ENCODE measurements at places on chromosomes 3 and 15. TPM values are rescaled to one million over a fixed set of nuclear protein-coding genes. Genes with fewer than 3 reads are reported as not detected.
A peak's percentile ranks its signal among the peaks of the same experiment; 100 is the strongest.

DNA sequence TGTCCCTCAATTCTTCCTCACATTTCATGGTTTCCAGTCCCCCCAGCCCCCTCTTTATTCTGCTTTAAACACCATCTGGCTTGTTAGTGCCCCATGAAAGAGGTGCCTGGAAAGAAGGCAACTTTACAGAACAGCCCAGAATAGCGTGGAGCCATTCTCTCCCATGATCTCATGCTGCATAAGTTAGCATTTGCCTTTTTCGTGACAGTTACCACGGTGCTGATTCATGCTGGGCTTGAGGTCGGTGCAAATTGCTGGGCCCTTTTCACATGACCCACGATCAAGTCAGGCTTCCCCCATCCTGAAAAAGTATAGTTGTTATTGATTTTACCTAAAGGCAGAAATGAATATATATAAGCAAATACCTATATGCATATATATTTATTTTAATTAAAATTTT is 29.6 kb downstream of the SQOR start:
- DNase-seq: no peak

DNA sequence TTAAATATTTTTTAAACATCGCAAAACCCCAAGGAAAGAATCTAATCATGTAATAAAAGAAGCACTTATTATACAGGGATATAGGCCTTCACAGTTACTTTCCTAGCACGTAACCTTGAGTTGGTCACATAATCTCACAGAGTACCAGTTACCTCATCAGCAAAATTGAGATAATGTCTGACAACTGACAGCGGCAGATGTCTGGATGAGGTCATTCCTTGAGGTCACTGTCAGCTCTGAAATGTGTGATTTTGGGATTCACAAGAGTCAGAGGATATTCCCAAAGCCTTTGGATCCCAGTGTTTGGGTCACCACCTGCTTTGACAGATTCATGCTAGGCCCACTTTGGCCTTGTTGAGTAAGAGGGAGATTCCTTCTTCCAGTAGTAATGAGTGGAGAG is 151.4 kb upstream of the SEMA6D start:
- DNase-seq: no peak

ZBED2 gene
- total RNA-seq: 0.35 TPM

DNA sequence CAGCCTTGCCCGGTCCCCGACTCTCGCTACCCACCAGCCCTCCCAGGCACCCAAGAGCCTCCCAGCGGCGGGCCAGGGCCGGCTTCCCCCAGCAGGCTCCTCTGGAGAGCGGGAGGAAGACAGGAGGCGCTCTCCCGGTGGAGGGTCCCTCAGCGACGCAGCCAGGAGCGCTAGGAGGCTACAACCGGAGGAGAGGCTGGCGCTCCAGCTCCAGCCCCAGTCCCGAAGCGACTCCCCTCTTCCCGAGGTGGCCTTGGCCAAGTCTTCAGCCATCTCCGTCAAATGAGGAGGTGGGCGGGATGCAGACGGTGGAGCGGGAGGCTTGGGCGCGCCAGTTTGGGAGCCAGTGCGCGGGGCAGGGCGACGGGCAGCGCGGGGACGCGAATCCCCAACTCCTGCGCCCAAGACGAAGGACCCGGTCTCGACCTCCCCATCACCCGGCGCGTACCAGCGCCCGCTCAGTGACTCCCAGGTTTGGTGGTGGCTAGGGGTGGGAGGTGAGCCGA is 722 bp downstream of the CHRNA3 start:
- no peak for DNase-seq

CELF6 gene
- not detected for total RNA-seq

SLC28A1 gene
- total RNA-seq: 1.1 TPM

DNA sequence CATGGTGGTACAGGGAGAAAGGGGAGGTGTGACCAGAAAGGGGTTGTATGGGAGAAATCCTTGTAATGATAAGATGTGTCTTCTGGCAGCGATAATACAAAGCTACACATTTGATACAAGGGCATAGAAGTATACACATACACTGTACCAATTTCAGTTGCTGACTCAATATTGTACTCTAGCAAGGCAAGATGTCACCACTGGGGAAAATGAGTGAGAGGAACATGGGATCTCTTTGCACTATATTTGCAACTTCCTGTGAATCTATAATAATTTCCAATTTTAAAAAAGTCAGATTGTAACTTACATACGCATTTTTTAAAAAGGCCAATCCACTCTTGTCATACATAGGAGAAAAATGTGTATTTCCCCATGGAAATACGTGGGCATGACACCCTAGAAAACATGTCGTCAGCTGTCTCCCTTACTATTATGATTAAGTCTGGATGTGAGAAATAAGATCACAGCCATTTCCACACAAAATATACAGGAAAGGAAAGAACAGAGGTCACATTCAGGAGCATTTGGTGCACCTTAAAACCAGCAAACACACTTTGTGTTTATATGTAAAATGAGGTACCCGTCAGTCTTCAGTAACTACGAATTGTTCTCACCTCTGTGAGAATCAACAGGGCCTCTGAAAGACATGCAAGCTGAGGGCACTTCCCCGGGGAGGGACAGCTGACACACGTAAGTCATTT is 22.9 kb downstream of the PRR23E start:
- no peak for DNase-seq

- peak; percentile 36 for DNase-seq
Measured at GRCh38 chr3:154126651-154127050, 5.5 kb downstream of the ARHGEF26 start.

- DNase-seq: no peak
Measured at GRCh38 chr15:50082066-50082465, 37.0 kb downstream of the ATP8B4 start.

ABI3BP gene
- 31.6 TPM for total RNA-seq

DNA sequence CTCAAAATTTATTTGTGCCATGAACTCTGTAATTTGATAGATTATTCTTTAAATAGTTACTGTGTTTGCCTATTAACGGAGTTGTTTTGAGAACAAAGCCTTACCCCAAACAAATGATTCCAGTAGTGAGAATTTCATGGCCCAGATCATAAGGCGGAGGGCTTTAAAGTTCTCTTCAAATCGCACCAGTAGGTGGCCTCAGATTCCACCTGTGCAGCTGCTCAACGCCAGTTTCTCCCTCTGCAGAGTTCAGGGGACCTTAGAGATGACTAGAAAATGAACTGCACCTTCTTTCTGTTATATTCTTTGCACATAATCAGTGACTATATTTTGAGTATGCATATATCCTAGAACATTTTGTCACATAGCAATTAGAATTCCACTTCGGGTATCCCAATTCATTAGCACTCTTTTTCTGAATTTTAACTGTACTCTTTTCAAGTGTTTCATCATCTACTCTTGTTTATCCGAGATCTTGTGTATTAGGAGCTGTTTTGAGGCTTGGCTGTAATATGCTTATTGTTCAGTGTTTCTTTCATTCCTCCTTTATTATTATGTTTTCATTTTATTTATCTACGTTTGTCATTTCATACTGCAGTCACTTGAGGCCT is 232.6 kb upstream of the CHRM5 start:
- DNase-seq: peak; percentile 67

DNA sequence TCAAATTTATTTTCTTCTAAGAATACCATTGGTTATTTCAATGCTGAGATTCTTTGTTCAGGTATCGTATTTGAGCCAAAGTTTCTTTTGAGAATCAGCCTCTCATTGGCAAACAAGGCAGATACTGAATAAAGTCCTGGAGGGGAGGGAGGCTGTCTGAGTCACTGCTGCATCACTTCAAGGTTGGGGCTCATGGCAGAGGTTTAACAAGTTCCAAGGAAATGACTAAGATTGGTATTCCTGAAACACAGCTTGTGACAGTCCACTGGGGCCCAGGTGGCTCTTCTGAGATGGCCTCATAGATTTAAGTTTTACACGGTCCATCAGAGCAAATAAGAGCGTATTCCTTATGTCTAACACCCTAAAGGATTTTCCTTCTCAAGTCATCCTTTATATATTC is 213.8 kb upstream of the STAC start:
- DNase-seq: peak; percentile 97

- no peak for DNase-seq
Measured at GRCh38 chr3:12869035-12869621, 27.8 kb upstream of the RPL32 start.

P2RY12 gene
- not detected for total RNA-seq

DNA sequence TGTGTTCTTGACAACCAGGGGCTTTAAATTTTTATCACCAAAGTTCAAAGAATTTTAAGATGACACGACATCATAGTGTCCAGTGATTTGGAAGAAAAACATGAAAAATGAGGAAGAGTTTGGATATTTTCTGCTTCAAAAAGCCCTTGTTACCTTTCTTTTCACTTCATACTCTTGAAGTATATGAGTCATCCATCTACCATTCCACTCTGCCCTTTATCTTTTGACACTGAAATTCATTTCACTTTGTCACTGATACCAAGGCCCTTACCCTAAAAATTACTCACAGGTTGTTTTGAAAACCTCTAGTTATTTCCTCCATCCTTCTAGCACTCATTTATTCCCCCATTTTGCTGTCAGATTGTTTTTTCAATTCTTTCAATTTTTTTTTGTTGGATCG is 42.7 kb downstream of the OR5H15 start:
- DNase-seq: no peak

GRCh38 chr3:183094711-183095110 is 4.6 kb downstream of the MCCC1 start:
- DNase-seq: peak; percentile 85

GRCh38 chr3:126911162-126912026 is 71.5 kb upstream of the PLXNA1 start:
- DNase-seq: peak; percentile 95

- peak; percentile 89 for DNase-seq
Measured at GRCh38 chr3:31412832-31413231, 119.9 kb upstream of the STT3B start.

DNA sequence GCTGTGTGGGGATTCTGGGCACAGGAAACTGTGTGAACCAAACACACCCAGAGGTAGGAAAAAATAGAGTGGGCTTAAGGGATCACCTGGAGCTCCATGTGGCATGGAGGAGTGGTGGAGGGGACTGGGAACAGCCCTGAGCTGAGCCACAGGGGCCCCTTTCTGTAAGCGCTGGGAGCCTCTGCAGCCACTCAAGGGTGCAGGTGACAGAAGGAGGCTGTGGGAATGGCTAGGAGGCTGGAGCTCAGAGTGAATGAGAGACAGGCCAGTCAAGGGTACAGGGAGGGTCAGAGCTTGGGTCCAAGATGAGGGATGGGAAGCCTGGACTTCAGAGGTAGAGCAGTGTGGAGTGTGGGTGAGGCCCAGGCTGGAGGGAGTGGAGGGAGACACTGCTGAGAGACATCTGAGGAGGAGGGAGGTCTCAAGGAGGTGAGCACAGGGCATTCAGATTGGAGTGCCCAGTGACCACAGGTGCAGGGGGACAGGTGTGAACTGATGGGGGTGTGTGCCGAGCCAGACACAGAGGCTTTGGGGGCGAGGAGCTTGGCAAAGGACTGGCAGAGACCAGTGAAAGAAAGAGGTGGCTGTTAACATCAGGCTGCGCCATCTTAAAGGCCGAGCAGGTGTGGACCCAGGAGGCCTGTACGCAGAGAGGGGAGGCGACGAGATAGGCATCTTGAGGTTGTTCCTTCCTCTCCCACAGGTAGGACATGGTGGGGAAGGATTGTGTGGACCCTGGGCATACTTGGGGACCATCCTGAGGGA is 56.8 kb downstream of the FGD5 start:
- no peak for DNase-seq

- DNase-seq: no peak
Measured at GRCh38 chr3:197218210-197218609, 80.2 kb downstream of the DLG1 start.

- DNase-seq: peak; percentile 92
Measured at GRCh38 chr3:4994823-4995499, 15.7 kb downstream of the BHLHE40 start.

- DNase-seq: no peak
Measured at GRCh38 chr3:63565220-63565619, 87.3 kb upstream of the SNTN start.

DNA sequence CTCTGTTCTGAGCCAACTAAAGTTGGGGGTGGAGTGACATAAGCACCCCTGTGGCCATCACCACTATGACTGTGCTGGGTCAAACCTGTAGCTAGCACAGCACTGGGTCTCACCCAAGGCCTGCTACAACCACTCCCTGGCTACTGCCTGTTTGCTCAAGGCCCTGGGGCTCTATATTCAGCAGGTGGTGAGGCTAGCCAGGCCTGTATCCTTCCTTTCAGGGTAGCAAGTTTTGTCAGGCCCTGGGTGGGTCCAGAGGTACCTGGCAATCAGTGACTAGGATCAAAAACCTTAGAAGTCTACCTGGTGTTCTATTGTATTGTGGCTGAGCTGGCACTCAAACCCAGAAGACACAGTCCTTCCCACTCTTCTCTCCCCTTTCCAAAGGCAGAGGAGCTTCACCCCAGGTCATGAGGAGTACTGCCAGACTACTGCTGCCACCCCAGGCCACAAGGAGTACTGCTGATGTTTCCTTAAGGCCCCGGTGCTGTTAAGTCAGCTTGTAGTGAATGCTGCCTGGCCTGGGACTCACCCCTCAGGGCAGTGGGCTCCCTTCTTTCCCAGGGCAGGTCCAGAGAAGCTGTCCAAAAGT is 170.8 kb downstream of the IGSF11 start:
- DNase-seq: no peak

DNA sequence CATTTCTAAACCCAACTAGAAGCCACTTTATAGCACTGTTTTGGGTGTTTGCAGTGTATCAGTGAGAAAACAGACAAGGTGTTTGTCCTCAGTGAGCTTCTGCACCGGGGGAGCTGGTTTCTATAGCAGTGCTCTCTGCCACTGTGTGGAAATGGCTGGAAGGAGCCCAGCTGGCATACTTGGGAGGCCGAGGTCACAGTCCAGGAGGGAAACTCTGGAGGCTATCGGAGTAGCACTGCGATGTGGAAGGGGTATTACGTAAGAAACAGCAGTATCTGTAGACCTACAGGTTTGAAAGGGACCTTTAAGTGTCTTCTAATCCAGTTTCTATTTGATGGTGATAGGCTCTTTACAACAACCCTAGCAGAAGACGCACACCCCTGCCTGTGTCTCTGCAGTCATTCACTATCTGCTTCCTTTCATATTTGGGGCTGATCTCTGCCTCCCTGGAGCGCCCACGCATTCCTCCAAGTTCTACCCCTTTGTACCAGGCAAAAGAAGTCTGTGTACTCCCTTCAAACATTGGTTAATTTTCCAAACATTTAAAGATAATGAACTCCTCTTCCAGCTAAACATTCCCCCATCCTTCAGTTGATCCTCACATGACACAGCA is 87.4 kb upstream of the ADAMTS17 start:
- no peak for DNase-seq

HRG gene
- total RNA-seq: not detected

- DNase-seq: peak; percentile 93
Measured at GRCh38 chr3:72338942-72339669, 509.1 kb downstream of the SHQ1 start.

- no peak for DNase-seq
Measured at GRCh38 chr3:15495461-15496340, 25.8 kb downstream of the COLQ start.
